NCI-H2029 (cell line): ENCODE measurements at places on chromosomes 1 and 21.

DNA sequence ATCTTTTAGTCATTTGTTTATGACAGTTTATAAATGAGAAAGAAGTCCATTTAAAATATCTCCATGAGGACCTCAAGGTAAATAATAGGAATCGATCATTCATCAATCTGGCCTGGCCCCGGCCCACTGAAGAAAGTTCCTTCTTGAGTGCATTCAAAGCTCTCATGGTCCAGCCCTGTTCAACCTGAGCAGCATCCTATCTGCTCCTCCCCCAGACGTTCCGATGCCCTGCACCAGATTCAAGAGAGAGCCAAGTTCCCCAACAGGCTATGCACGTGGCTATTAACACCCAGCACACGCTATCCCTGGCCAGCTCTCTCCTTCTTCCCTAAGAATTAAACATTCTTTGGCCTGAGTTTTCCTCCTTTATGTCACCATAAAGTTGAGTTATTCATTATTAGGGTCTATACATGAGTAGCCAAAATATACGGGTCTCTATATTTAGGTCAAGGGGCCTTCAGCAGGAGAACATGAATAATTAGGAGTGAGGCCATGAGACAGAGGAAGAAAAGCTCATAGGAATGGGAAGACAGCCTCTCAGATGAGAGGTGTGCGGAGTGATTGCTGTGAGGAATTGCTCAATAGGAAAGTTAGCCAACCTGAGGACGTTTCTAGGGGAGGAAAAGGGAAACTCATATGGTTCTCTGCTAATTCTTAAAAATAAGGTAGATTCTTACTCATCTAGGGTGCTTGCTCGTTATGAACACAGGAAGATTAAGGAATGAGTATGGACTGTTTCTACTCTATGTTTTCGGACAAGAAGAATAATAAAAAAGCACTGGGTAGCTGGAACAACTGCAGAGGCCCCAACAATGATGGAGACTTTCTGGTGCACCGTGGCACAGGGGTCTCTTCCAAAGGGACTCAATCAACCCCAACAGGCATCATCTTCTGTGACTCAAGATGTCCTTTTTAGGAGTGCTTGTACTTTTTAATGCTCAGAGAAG, 23.6 kb downstream of the RUNX1 start:
- DNase-seq: no peak

DNA sequence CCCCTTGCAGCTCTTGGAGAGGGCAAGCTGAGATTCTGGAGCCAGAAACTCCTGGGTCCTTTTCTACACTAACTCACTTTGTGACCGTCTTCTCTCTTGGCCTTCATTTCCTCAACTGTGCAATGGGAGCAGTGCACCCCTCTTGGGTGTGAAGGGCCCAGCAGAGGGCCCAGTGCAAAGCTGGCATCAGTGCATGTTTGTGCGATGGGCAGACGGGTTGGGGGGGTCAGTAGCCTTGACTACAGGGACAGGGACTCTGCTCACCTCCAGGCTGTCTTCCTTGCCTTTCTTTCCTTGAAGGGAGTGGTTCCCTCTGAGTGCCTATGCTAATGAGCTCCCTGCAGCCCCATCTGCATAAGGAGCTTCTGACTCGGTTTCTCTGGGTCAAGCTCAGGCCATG, 51.0 kb downstream of the EDN2 start:
- no peak for DNase-seq

GRCh38 chr1:16605532-16606505, 7.5 kb downstream of the NBPF1 start:
- DNase-seq: no peak

- DNase-seq: no peak
Measured at GRCh38 chr21:24023936-24024335, 1583.3 kb downstream of the MRPL39 start.
